Frontal cortex (tissue), 4 donors: ENCODE measurements at places on chromosomes 16 and 17.

GRCh38 chr16:74887084-74887483 lies 97.8 kb downstream of the WDR59 start:
- no peak for DNase-seq

DNA sequence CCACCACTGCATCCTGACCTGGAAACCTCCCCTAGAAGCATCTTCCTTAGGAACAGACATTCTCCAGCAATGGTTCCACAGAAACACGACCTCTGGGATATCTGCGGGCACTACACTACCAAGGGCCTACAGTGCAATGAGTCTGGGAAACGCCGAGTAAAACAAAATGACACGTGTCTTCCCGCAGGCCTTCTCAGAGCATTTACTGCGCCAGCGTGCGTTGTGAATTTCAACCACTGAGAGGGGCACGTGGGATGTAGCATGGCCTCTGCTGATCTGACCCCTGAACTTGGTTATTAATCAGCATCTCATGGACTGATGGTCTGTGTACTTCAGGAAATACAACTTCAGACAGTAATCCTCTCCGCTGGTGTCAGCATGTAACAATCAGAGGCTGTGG lies 173.0 kb downstream of the C16orf95 start:
- DNase-seq: no peak

- DNase-seq: no peak
Observed at GRCh38 chr16:89135971-89136765, 35.4 kb upstream of the CDH15 start.

- no peak for DNase-seq
Observed at GRCh38 chr16:31268891-31269290, 9.1 kb downstream of the ITGAM start.

DNA sequence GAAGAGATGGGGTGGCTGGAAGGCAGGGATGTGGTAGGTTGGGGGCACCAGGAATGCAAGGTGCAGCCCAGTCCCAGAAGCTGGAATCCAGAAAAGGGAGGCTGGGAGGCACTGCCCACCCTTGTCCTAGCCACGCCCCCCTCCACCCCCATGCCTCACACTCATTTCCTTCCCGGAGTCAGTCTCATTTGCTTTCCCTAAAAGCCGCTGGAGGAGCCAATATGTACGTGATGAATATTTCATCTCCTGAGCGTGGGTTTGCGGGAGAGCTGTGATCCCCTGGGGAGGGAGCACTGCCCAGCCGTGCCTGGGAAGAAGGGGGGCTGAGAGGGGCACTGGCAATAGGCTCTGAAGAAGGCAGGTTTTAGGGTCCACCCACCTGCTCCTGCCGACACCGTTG lies 124.5 kb upstream of the LHX1 start:
- no peak for DNase-seq

- no peak for DNase-seq
Observed at GRCh38 chr16:4142268-4142667, 26.0 kb upstream of the ADCY9 start.

GRCh38 chr16:74477226-74477625 lies 55.9 kb upstream of the CLEC18B start:
- DNase-seq: no peak

DNA sequence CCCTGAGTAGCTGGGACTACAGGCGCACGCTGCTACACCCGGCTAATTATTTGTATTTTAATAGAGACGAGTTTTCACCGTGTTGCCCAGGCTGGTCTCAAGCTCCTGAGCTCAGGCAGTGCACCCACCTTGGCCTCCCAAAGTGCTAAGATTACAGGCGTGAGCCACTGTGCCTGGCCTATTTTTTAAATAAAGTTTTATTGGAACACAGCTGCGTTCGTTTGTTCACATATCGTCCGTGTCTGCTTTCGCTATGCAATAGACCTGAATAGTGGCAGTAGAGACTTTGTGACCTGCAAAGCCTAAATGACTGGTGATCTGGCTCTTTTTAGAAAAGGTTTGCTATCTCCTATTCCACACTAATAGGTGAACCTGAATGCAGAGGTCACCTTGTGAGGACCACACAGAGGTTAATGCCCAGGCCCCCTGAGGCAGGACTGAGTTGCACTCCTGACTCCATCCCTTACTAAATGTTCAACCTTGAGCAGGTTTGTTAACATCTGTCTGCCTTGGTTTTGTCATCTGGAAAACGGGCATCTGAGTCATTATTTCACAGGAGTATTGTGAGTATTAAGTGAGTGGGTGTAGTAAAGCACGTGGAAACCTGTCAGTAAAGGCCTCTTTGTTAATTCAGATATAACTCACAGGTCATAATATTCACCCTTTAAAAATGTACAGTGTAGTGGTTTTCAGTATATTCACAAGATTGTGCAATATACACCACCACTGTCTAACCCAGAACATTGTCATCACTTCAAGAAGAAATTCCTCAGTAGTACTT lies 157.5 kb upstream of the CACNG5 start:
- no peak for DNase-seq

- no peak for DNase-seq
Observed at GRCh38 chr16:76502555-76502954, 225.4 kb downstream of the CNTNAP4 start.

GRCh38 chr16:3971261-3971660 lies 90.7 kb upstream of the CREBBP start:
- DNase-seq: no peak

- DNase-seq: no peak
Observed at GRCh38 chr16:50259334-50260205, 6.8 kb upstream of the ADCY7 start.

DNA sequence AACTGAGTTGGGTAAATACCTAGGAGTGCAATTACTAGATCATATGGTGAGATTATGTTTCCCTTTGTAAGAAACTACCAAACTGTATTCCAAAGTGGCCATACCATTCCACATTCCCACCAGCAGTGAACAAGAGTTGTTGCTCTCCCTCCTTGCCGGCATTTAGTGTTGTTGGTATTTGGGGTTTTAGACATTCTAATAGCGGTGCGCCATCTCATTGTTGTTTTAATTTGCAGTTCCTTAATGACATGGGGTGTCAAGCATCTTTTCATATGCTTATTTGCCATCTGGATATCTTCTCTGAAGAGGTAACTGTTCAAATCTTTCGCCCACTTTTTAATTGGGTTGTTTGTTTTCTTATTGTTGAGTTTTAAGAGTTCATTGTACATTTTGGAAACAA lies 164.2 kb upstream of the LHX1 start:
- no peak for DNase-seq

- DNase-seq: no peak
Observed at GRCh38 chr17:5238333-5238732, 3.7 kb upstream of the SCIMP start.

DNA sequence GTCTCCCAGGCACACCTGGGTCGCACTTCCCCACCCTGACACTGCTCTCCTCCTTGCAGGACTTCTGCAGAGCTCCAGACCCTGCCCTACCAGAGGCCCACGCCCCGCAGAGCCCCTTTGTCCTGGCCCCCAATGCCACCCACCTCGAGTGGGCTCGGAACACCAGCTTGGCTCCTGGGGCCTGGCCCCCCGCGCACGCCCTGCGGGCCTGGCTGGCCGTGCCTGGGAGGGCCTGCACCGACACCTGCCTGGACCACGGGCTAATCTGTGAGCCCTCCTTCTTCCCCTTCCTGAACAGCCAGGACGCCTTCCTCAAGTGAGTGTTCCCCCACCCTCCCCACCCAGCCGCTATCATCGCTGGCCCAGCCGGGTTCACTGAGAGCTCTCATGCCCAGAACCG lies 79.6 kb downstream of the MGAT5B start:
- DNase-seq: no peak

- DNase-seq: no peak
Observed at GRCh38 chr17:80279895-80280294, 19.2 kb downstream of the RNF213 start.

- peak; percentile 50 for DNase-seq
Observed at GRCh38 chr16:66478733-66479511, 51.8 kb downstream of the BEAN1 start.

DNA sequence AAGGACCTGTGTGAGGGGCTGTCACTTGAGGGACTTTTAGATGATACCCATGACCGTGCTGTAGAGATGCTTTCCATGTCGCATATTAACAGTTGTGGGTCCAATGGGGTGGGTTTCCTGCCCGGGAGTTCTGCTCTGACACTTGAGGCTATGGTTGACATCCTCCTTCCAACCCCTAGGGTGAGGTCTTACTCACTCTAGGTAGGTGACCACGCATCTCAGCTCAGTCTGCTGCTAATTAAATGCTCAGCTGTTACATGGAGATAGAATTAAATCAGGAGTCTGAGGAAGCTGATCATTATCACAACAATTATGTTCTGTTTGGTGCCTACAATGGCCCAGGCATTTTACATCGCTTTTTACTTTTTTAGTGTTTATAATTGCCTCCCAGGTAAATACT lies 40.2 kb downstream of the OSBPL7 start:
- no peak for DNase-seq

DNA sequence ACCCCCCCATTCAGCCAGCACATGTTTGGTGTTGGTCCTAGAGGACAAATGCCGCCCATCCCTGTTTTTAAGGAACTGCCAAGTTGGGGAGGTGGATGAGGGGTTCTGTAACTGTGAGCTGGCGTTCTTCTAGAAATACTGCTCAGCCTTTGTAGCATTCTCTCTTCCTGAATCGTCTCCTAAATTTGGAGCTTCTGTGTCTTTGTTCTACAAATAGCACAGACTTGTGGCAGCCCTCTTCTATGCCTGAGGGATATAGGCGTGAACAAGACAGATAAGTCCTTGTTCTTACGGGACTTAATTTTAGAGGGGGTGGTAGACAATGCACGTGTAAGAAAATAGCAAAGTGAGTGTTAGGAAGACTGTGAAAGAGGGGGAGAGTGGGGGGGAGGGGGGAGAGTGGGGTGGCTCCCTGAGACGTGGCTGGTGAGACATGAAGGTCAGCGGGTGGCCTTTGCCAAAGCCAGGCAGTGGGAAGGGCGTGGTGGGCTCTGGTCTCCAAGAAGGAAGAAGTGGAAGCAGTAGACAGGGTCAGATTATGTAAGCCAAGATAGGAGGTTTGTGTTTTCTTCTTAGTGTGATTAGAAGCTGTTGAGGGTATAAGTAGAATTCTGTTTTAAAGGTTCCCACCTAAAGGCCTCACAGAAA lies 9.9 kb downstream of the MFSD11 start:
- peak; percentile 20 for DNase-seq

GRCh38 chr16:20740007-20740883 lies 1.4 kb downstream of the THUMPD1 start:
- no peak for DNase-seq

- DNase-seq: no peak
Observed at GRCh38 chr17:73638556-73638955, 5.7 kb downstream of the SDK2 start.

DNA sequence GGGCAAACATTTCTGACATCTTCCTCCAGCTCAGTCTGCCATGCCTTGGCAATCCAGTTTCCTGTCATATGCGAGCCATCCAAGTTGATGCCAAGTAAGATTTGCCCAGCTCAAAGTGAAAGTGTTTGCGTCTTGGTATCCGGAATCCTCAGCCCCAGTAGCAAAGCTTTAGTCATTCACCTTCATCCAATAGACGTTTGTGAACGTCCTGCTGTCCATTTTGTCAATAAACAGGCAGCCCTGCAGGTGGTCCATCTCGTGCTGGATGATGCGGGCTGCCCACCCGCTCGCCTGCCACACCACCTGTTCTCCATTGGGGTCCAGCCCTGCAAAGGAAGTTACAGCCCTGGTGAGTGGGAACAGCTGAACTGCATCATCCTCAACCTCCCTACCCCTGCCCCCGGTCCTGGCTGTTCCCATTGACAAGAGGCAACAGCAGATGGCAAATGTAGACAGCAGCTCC lies 1.5 kb downstream of the PDF start:
- DNase-seq: no peak

- no peak for DNase-seq
Observed at GRCh38 chr17:78223061-78223460, 8.4 kb upstream of the TMEM235 start.

- no peak for DNase-seq
Observed at GRCh38 chr16:58035356-58036170, 10.0 kb downstream of the MMP15 start.

DNA sequence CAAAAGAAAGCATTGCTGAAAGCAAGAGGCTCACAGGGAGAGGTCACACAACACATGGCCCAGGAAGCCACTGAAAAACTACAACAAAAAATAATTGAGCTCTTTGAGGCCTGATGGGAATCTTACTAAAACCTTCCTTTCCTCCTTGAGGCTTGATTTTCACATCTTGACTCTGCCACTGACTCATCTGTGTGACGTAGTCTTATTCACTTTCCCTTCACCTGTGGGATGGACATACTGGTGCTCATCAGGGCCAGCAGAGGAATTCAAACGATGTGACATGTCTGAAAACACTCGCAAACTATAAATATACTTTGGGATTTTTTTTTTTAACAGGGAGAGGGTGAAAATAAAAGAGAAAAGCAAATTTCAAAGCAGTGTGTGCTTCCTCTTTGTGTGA lies 78.3 kb upstream of the ASIC2 start:
- no peak for DNase-seq

GRCh38 chr16:12826559-12826958 lies 22.9 kb upstream of the CPPED1 start:
- no peak for DNase-seq
